Activated CD4-positive, alpha-beta T cell treated with anti-CD3 and anti-CD28 coated beads, Interleukin-2, Interleukin-6, amounts not matched to agents 100 ng/mL and 50 ng/mL, durations not matched to agents 16 hours and 8 hours (primary cell): ENCODE measurements at places on chromosomes 16 and 17.

- DNase-seq, result no peak
Measured at GRCh38 chr17:6998855-6999508, 3.1 kb downstream of the ALOX12 start.

- DNase-seq, result no peak
Measured at GRCh38 chr16:89993971-89994370, 25.3 kb downstream of the DBNDD1 start.

- DNase-seq, result no peak
Measured at GRCh38 chr16:90028985-90029384, 9.7 kb upstream of the DBNDD1 start.

DNA sequence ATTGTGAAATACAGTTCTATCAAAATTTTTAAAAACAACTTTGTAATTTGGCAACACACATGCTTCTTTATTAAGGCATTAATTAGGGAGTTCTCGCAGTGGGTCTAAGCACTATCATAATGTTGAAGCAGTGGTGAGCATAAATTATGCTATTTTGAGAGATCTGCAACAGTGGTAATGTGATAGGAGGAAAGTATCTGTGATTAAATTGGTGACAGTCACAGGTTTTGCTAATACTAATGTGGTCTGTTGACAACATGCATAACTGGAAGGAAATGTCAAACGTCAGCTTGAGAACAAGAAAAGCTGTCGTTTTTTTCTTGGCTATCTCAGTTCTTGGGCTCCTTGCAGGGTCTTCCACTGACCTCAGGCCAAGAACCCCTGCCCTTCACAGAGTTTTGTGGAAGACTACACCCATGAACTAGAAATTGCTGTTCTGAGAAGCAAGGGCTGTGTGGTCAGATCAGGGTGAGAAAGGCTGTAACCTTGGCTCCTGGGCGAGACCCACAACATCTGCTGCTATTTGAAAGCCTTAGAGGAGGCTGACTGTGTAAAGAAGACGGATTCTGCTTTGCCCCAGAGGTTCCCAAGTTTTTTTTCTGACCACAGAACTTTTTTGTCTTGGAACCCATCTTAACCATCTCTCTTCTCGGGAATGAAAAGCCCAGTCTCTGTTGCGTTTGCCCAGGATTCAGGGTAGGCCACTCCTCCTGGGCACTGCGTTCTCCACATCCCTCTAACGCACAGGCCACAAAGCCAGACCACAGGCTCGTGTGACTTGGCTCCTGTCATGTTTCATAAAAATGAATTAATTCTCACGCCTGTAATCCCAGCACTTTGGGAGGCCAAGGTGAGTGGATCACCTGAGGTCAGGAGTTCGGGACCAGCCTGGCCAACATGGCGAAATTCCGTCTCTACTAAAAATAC, 13.9 kb downstream of the ATP2A1 start:
- DNase-seq, result no peak

- DNase-seq, result no peak
Measured at GRCh38 chr16:47966325-47966724, 189.5 kb downstream of the ABCC12 start.

GRCh38 chr17:63665527-63666214, 34.3 kb downstream of the LIMD2 start:
- DNase-seq, result no peak

DNA sequence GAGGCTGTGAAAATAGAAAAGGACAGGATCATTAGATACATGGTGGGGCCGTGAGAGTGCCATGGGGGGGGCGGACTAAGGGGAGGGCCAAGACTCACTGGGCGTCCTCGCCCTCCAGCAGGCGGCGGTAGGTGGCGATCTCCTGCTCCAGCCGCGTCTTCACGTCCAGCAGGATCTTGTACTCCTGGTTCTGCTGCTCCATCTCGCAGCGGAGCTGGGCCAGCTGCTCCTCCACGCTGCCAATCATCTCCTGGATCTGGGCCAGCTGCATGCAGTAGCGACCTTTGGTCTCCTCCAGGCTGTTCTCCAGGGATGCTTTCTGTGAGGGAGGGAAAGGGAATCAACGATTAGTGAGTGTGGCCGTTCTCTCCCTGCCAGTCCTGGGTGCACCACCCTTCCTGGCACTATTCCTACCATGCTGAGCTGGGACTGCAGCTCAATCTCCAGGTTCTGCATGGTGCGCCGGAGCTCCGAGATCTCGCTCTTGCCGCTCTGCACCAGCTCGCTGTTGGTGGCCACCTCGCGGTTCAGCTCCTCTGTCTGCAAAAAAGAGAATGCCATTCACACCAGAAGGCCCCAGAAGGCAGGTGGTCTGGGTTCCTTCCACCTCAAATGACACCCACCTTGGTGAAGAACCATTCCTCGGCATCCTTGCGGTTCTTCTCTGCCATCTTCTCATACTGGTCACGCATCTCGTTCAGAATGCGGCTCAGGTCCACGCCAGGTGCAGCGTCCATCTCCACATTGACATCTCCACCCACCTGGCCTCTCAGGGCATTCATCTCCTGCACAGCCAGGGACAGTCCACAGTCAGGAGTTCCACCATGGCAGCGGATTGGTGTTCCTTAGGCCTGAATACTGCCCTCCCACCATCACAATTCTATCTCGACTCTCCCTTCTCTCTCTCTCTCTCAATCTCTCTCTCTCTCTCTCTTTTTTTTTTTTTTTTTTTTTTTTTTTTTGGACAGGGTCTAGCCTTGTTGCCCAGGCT, 3.3 kb downstream of the KRT14 start:
- no peak for DNase-seq

- DNase-seq, result no peak
Measured at GRCh38 chr17:2179615-2180295, 123.8 kb downstream of the SMG6 start.

DNA sequence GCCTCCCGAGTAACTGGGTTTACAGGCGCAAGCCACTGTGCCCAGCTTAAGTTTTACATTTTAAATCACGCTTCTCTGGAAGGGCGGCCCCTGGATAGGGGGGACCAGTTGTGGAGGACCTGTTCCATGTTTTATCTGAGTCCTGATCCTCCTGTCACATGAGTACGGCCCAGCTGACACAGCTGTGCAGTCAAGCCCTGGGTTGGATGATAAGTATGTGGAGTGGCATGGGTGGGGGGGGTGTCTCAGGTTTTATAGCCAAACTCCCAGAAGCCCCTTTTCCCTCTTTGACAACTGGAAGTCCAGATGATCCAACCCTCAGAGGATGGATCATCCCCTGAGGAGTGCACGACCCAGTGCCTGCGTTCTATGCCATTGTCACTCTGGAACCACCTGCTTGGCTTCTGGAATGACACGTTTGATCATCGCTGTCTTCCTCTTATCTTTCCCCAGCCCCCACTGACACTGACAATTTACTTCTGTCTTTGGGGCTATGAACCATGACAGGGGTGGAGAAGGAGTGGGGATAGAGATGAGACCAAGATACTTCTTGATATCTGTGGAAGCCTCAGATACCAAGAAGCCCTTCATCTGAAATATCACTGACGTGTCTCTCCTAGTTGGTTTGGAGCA, 191.2 kb downstream of the MSI2 start:
- DNase-seq, result no peak

- DNase-seq, result no peak
Measured at GRCh38 chr17:73489333-73489732, 154.9 kb downstream of the SDK2 start.

- DNase-seq, result no peak
Measured at GRCh38 chr16:8168016-8168415, 422.3 kb downstream of the TMEM114 start.

- peak; percentile 18 for DNase-seq
Measured at GRCh38 chr16:53453928-53454327, 19.7 kb downstream of the RBL2 start.

DNA sequence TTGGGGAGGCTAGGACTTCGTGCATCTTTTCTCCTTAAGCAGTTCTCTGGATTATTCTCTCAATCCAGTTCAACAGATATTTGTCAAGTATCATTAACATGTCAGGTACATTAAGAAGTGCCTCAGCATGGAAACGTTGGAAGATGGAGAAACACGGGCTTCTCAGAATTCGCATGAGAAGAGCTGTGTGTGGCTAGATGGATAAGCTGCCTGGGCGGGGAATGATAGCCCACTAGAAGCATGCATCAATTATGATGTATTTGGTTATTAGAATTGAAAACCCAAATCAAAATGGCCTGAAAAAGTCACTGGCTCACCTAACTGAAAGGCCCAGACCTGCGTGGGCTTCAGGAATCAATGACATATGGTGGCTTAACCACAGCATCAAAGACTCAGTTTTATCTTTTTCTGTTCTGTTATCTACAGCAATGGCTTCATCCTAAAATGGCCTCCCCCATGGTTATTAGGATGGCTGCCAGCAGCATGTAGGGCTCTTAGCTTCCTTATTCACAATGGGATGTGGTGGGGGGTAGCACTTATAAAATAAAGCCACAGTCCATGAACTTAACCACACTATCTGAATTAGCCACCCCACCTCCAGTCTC, 43.9 kb downstream of the MMD start:
- DNase-seq, result no peak

DNA sequence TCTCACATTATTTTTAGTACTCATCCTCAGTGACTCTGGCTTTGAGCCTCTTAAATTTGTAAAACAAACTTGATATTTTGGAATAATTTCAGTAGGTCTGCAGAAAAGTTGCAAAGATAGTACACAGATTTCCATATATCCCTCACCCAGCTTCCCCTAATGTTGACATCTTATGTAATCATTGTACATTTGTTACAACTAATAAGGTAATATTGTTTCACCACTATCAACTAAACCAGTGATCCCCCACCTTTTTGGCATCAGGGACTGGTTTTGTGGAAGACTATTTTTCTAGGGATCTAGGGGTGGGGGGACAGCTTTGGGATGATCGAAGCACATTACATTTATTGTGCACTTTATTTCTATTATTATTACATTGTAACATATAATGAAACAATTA, 391.2 kb downstream of the CA10 start:
- no peak for DNase-seq

DNA sequence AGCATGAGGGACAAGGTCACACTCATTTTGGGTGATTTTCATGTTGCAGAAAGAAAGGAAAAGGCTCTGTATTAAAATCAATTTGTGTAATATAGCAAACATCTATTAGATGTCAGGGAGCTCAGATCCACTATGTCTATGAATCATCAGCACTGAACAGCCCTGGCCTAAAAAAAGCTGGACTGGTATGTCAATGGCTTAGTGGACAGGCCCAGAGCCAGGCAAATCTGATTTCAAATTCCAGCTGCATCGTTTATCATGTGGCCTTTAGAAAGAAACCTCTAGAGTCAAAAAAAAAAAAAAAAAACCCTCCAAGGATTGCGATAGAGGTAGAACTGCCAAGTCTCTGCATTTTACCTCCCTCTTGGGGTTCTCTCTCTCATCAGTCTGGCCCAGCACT, 5.4 kb downstream of the GAS7 start:
- no peak for DNase-seq

- DNase-seq, result no peak
Measured at GRCh38 chr16:21222495-21223337, 10.8 kb upstream of the ANKS4B start.

DNA sequence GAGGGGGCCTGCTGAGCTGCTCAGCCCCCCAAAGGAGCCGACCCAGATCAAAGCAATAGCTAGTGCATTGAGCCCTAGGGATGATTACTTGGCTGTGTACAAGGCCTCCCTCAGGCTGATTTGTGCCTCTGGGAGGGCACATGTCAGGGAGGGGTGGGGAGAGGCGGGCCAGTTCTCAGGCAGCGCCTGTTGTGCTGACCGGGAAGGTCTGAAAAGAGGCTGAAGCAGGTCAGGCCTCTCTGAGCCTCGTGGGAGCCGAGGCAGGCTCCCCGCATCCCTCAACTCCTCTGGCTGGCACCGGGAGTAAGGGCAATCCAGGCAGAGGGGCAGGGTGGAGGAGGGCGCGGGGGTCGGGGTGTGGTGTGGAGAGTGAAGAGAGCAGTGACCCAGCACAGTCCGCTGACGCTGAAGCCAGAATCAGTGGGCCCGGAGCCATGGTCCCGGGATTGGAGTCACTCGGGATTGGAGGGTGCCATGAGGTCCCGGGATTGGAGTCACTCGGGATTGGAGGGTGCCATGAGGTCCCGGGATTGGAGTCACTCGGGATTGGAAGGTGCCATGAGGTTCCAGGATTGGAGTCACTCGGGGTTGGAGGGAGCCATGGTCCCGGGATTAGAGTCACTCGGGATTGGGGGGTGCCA, 3.0 kb downstream of the DCXR start:
- DNase-seq, result no peak

DNA sequence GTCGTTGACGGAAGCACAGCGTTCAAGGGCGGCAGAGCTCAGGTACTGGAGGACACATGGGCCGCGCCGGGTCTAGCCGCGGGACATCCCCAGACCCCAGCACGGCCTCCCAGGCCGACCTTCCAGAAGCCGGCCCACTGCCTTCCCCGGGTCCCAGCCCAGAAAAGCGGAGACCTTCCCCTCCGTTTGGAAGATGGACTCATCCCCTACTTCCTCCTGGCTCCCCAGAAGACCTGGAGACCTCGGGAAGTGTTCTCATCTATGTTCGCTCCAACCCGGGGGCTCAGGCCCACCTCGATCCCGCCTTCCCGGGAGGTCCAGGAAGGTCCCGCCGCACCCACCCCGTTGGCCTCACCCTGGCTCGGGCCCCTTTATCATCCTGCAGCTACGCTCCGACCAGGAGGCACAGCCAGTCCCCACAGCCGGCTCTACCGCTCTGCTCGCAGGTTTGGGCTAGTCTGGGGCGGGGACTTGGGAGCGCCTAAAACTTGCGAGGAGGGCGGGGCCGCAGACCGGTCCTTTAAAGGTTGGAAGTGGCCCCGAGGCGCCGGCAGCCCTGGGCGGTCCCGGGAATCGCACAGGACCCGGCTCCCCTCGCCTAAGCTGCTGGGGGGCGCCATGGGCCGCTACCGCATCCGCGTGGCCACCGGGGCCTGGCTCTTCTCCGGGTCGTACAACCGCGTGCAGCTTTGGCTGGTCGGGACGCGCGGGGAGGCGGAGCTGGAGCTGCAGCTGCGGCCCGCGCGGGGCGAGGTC, at the start of gene ALOX12:
Gene ALOX12 (plus strand): TSS at position 550 of the 756 bp plus-strand sequence. CDS start 69 bp downstream, at position 619.
- no peak for DNase-seq

GRCh38 chr17:37067555-37068111, 118.9 kb downstream of the AATF start:
- no peak for DNase-seq

DNA sequence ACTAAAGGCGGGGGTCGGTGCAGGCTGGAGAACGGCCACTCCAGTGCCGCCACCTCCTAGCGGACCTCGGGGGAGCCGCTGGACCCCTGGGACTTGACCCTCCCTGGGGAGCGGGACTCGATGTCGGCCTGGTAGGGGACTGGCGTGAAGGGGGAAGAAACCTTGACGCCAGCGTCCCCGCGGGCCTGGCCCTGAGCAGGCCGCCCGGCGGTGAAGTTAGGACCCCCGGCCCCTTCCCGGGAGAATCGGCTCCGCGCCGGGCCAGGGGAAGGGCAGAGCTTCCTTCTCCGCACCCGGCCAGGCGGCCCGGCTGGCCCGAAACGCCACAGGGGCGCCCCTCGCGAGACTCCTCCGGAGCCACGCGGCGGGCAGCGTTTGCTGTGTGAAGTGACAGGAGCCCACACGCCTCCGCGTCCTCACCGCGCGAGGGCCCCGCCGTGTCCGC, 389 bp downstream of the DUS1L start:
- no peak for DNase-seq

- DNase-seq, result no peak
Measured at GRCh38 chr16:1459967-1460366, 14.9 kb downstream of the CLCN7 start.
